G401 (cell line): ENCODE measurements at places on chromosomes 12 and 14.

GRCh38 chr12:28802706-28803438 is 346.2 kb upstream of the FAR2 start:
- DNase-seq, result no peak

- no peak for DNase-seq
Measured at GRCh38 chr12:116148844-116149243, 128.6 kb downstream of the MED13L start.

DNA sequence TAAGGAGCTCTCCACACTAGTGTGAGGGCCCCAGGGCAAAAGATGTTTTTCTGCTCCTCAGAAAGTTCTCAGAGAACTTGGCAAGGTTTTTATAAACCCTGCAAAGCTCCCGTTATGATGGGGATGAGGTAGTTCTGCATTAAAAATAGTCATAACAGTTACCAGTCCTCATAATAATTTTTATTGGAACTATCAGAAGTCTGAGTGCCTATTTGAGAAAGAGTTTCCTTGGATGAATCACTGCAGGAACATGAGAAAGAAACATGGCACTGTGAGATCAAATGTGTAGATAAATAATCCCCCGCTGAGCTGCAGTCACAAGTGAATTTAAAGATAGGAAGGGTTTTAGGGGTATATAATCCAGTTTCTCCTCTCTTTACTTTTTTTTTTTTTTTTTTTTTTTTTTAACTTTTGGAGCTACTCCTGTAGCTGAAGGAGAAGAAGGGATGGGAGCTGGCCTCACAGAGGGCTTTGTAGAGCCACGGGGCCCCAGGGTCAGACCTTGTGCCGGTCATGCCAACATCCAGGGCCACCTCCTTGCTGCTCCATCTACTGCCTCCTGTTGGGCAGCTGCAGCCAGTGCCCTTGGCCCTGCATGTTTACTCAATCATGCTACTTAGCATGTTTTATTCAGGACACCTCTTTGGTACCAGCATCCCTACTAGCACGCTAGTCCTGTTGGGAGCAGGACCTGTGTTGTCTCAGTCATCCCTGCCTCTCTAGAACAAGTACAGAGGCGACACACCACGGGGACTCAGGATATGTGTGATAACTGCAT is 39.5 kb downstream of the EVL start:
- no peak for DNase-seq

DNA sequence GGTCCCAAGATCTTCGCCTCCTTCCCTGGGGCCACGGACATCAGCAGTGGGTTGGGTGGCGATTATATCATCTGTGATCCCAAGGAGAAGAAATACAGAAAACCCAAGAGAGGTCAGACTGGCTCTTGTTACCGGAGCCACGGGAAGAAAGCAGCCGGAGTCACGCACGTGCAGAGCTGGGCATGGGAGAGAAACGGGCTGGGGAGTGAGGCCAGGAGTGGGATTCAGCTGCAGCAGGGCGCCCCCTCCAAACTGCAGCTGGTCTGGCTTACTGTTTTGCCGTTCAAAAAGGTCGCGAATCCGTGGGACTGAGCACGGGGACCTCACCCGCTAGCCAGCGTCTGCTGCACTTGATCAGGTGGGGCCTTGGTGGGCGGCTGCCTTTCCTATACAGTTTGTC is 206.6 kb upstream of the PRMT8 start:
- no peak for DNase-seq
